ENCODE measurements at places on chromosomes 16 and 17.

GRCh38 chr16:79519448-79519847, 81.1 kb downstream of the MAF start:
- no peak for DNase-seq

DNA sequence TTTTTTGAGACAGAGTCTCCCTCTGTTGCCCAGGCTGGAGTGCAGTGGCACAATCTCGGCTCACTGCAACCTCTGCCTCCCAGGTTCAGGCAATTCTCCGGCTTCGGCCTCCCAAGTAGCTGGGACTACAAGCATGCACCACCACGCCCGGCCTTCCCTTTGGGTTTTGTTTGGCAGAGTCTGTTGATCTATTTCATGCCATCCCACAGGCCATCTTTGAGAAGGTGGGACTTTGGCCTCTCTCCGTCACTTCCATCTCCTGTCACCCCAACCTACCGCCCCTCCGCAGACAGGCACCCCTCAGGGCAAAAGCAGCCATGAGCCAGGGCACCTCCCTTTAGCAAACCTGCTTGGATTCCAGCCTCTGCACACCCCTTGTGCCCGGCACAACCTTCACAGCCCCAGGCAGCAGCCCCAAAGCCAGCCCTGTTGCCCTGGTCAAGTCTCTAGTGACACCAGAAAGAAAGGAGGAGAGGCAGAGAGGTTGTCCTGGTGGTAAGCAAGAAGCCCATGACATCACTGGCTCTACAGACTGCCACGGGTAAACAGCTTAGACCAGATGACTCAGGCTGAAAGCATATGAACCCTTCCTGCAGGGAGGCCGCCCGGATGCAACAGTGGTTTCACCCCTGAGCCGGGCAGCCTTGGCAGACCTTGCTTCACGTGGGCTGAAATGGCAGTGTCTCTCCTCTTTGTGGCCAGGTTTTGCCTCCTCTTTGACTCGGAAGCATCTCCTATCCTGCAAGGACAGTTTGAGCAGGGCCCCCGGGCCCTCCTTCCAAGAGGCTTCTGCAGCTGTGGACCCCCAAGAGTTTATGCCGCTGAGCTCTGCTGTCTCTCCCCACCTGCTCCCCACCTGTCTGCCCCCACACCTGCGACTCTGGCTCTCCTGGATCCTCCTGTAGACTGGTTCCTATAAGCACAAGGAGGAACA, 8.1 kb upstream of the TIMP2 start:
- DNase-seq: no peak

DNA sequence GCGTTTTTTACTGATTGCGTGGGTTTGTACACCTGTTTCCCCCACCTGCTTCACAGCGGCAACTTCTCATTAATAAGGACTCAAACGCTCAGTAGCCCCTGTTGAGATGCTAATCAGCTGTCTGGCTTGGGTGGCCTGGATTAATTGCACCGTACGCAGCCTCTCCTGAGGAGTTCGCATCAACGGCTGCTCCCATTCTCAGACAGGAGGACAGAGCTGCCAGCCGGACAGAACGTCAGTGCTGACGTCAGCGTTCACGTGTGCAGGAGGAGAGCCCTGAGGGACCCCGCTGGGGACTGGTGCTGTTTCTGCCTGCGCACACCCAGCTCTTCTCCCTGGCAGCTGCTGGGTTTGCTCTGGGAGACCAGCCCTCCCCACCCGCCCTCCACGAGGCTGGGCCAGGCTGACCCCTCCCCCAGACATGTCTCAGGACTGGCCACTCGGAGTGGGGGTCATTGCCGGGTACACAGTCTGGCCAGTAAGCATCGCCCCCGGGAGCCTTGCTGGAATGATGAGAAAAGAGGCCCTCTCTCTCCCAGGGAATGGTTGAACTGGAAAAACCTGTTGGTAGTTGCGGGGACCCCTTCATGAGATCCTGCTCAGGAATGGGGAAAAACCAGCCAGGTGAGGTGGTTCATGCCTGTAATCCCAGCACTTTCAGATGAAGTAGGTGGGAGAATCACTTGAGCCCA, 5.7 kb upstream of the BANP start:
- no peak for DNase-seq

GRCh38 chr17:21508211-21508610, 132.1 kb downstream of the KCNJ12 start:
- DNase-seq: no peak

GRCh38 chr17:78211032-78211431, 3.0 kb upstream of the BIRC5 start:
- no peak for DNase-seq

DNA sequence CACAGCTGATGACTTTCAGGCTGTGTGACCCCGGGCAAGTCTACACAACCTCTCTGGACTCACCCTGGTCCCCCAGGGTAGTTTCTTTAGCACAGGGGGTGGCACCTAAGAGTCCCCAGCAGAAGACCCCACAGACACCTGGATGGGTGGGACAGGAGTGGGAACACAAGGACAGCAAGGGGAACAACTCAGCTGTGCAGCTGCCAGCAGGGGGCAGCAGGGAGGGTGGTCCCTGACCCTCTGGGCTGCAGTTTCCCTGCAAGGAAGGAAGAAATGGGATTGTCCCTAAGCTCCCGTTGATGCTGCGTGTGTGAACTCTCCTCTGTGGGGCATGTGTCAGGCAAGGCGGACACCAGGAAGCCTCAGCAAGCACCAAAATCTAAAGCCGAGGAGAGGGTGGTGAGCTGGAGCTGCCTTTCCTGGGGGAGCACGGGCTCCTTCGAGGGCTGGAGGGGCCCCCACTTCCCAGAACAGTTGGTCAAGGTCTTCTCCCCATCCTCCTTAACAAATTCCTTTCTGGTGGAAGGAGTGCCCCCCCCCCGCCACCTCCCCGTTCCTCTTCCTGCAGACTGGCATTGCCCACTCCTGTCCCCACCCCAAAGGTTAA, 24.1 kb upstream of the CDH5 start:
- peak; percentile 11 for DNase-seq

- DNase-seq: no peak
Measured at GRCh38 chr16:84207879-84208278, 16.9 kb downstream of the ADAD2 start.

DNA sequence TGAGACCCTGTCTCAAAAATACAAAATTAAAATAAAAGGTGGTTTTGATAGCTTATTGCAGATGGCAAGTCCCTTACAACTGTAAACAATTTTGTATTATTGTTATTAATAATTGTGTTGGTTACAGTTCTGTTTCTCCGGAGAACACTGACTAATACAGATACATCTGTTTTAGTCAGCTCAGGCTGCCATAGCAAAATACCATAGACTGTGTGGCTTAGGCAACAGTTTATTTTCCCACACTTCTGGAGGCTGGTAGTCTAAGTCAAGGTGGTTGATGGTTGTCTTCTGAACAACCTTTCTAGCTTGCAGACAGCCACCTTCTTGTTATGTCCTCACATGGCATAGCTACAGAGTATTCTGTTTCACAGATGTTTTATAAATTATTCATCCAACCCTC, 14.2 kb upstream of the IL21R start:
- no peak for DNase-seq

DNA sequence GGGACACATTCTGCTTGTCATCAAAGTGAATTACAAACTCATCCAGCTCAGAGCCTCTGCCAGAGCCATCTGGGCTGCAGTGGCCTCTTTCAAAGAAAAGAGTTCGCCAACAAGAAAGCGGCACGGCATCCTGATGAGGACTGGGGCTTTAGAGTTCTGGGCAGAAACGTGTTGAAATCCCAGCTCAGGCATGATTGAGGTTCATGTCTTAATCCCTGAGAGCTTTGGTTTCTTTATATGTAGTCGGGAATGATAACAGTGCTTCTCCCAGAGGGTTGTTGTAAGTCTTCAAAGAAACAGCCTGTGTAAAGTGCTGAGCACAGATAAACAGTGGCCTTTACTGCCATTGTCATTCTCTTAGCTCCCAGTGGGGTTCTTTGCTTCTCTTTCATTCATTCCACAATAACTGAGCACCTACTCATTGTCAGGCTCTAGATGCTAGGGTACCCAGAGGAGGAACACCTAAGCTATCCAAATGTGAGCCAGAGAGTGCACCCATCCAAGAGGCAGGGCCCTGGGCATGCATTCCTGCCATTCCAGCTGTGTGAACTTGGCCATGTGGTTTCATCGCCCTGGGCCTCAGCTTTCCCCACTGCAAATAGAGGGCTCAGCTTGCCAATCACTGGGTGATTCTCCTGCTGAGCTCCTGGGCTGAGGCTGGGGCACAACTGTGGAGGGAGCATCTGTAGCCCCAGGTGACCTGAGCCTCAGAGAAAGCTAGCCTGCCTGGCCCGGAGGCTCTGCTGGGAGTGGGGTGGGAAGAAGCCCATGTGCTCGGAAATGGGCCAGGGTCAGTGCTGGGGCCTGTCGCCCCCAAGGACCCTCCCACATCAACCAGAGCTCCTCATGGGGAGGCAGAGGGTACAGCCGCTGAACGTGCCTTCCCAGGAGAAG, 38.3 kb upstream of the CRHR1 start:
- no peak for DNase-seq

GRCh38 chr16:85554889-85555718, 58.0 kb upstream of the GSE1 start:
- DNase-seq: peak; percentile 84

DNA sequence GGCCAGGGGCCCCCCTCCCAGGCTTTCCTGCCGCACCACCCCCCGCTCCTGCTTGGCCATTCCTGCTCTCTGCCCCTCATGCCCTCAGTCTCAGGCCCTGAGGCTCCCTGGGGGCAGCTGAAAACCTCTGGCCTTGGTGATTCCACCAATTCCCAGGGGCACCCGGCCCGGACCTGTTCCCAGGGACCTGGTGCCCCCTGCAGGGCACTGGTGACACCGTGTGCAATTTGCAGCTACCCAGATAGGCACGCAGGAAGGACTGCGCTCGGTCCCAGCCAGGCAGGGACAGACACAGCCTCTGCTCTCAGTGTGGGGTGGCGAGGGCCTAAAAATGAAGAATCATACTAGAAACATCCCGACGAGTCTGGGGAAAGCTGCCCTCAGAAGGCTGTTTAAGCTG, 13.4 kb downstream of the WFDC1 start:
- DNase-seq: no peak

DNA sequence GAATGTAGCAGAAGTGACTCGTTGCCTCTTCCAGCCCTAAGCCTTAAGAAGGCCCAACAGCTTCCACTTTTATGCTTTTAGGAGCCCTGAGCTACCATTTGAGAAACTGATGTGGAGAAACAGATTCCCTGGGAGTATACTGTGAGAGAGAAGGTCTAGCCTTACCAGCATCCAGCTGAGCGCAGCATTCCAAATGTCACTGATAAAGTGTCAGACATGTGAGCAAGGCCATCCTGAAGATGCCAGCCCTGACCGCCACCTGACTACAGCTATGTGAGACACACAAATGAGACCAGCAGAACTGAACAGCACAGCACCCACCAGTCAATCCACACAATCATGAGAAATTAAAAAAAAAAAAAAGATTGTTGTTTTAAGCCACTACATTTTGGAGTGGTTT, 18.6 kb upstream of the MED13 start:
- no peak for DNase-seq

GRCh38 chr17:3524024-3524423, 33.6 kb downstream of the TRPV3 start:
- no peak for DNase-seq

DNA sequence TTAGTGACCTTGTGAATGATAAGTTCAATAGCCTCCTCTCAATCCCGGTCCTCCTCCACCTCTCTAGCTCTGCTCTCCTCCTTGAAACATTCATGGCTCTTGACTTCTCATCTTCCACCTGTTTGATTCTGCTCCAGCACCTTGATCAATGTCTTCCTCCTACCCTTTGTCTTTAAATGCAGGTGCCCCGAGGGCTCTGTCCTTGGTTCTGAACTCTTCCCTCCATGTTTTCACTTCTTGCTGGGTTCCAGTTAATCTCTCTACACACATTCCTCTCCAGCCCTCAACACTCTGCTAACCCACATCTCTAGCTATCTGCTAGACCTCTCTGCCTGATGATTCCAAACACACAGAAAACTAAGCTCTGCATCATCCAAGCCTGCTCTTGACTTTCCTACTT, 13.4 kb downstream of the CD300E start:
- DNase-seq: no peak

DNA sequence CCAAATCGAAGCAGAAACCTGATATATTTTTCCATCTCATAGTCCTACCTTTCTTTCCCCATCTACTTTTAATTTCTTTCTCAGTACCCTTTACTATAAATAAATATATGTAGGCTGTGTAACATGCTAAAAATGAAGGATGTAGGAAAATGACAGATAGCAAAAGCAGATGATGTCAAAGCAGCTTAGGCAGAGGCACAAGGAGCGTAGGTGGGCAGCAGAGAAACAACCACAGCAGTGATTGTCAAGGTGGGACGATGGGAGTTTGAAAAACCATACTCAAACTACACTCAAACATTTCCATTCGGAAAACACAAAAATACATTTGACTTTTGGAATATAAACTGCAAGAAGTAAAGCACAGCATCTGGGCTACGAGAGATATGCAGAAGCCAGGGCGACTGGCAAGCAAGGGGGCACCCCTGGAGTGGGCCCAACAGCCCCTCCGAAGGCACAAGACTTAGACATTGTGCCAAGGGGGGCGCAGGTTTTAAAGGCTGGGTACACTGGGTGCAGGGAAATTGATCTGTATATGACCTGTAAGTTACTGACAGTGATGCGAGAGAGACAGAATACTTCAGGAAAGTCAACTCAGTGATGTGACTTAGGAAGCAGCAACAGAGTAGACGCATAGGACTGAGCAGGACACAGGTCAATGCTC, 31.1 kb downstream of the SNN start:
- DNase-seq: no peak

DNA sequence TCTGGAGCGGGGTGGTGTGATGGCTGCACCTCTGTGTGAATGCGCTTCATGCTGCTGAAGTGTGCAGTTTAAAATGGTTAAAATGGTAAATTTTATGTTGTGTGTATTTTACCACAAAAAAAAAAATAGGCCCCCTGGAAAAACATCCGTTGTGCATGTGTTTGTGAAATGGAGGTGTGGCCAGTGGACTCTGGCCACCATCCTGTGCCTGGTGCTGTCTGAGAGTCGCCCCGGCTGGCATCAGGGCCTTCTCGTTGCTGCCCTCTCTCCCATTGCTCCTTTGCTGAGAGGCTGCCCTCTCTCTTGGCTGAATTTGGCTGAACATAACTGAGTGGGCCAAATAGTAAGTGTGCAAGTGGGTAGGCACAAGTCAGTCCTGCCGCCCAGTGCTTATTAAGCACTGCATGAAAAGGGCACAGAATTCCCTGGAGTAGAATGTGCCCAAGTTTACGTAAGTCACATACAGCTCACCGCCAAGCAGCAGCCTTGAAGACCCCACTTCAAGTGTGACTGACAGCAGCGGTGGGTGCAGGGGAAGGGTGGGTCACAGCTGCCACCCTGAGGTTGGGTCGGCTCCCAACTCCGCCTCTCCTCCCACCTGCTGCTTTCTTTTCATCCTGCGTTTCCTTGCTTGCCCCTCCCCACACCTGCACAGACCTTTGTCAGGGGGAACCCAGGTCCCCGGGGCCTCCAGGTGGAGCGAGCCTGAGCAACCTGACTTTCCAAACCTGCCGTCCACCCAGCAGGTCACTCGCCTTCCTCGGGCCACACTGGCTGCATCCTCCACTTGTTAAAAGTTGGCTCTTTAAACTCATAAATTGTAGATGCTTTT, 46.8 kb downstream of the FOXK2 start:
- DNase-seq: no peak

DNA sequence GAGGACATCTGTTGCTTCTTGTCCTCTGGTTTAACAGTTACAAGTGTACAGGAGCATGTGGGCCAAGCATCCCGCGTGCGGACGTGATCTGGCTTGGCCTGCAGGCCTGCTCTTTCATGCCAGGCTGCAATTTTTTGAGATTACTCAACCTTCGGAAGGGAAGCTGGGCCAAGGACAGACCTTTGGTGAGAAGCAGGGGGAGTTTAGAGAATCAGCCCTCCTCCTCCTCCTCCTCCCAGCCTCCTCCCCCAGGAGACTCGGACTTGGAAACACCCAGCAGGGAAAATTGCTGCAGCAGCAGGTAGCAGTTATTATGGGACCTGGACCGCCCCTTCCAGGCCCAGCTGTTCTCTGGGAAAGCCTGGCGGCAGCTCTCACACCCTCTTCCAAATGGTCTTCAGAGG, 5.1 kb upstream of the KLHL36 start:
- DNase-seq: no peak
